ENCODE measurements at places on chromosomes 16 and 17.

DNA sequence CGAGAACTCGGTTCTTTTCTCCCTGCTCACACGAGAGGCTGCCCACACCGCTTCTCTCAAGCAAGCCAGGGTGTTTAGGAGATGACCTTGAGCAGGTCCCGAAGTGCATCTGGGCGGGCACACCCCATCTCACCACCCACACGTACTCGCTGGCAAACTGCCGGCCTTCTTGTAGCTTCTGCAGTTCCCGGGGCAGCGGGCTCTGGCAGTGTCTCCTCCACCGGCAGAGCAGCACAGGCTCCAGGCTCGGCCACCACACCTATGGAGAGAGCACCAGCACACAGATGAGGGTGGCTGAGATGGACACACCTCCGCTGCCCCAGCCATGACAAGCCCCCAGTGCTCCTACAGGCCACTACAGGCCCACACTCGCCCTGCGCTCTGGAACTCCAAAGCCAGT is 23.5 kb downstream of the ZNF276 start:
- no peak for DNase-seq
- no peaks in the 10 kb centered on the region for H3K4me1 ChIP-seq
- no peak overlapping the region for H3K27ac ChIP-seq
- no peaks in the 10 kb centered on the region for H3K27me3 ChIP-seq
- H3K4me3 ChIP-seq, result no peak overlapping the region

DNA sequence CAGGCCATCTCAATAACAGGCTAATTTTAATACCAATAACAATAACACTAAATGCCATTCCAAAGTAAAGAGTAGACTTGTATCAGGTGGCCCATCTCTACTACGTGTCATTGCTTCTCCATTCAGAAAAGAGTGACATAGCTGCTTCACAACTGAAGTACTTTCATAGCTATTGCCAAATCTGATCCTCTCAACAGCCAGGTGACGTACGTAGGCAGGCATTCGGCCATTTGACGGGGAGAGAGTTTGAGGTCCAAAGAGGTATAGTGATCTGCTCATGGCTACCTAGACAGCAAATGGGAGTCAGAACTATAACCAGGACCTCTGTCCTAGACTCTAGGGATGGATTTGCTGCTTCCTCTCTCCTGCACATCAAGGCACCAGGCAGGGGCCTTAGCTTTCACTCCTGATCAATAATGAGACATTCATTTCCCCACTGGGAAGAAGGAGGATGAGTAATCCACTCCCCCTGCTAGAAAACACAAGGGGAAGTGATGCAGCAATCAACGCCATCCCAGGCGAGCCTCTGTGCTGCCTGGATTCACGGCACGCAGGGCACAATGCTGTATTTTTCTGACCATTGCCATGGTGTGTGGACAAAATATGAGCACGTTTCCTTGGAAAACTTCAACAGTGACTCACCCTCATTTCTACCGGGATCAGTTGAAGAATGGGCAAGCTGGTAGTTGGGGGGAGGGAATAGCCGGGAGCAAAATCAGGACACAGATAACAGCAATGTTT is 80.9 kb downstream of the SPACA3 start:
- no peaks in the 10 kb centered on the region for H3K4me1 ChIP-seq
- no peaks in the 10 kb centered on the region for H3K36me3 ChIP-seq
- no peak for DNase-seq
- H3K27me3 ChIP-seq, result no peaks in the 10 kb centered on the region
- H3K27ac ChIP-seq, result no peak overlapping the region
- no peak overlapping the region for H3K4me3 ChIP-seq

- DNase-seq, result no peak
- H3K4me1 ChIP-seq, result peaks cover 12% of the 10 kb centered on the region
- H3K27ac ChIP-seq, result no peak overlapping the region
- no peak overlapping the region for H3K4me3 ChIP-seq
- no peaks in the 10 kb centered on the region for H3K27me3 ChIP-seq
Observed at GRCh38 chr16:31452631-31453106, 6.6 kb upstream of the ARMC5 start.

- no peaks in the 10 kb centered on the region for H3K36me3 ChIP-seq
- H3K4me1 ChIP-seq, result peaks cover 6% of the 10 kb centered on the region
- no peak for DNase-seq
- H3K4me3 ChIP-seq, result no peak overlapping the region
- H3K27me3 ChIP-seq, result no peaks in the 10 kb centered on the region
Observed at GRCh38 chr17:43694081-43694870, 32.6 kb upstream of the MEOX1 start.

- H3K4me3 ChIP-seq, result no peak overlapping the region
- no peak for DNase-seq
- peaks cover 11% of the 10 kb centered on the region for H3K27me3 ChIP-seq
- H3K27ac ChIP-seq, result no peak overlapping the region
- H3K4me1 ChIP-seq, result no peaks in the 10 kb centered on the region
- H3K36me3 ChIP-seq, result no peaks in the 10 kb centered on the region
Observed at GRCh38 chr17:46794318-46794717, 24.2 kb downstream of the WNT3 start.

DNA sequence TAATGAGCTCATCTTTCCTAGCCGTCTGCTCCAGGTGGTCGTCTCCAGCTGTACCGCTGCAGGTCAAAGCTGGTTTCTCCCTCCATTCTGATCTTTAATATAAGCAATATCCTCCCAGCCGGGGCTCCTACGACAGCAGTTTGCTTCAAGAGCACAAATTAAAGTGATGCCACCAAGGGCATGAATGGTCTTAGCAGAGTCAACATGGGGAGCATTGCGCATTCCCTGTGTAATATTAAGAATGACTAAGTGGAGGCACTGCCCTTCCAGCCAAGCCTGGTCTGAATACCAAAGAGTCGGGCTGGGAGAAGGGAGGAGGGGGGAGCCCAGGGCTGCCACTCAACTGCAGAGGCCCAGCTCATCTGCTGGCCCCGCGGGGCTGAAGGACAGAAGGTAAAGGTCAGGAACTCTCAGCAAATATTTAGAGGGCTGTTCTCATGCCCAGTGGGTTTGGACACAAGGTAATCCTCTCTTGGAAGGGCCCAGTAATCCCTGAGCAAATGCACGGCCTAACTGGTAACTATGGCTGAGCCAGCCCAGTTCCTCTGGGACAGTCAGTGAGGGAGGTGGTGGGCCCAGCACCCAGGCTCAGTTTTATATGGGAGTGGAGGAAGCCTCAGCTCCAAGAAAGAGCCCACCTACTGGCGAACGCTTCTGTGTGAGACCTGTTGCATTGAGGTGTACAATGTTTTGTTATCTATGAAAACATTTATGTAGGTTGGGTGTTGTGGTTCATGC is 121.2 kb downstream of the IRX3 start:
- no peaks in the 10 kb centered on the region for H3K27me3 ChIP-seq
- DNase-seq, result no peak
- no peak overlapping the region for H3K4me3 ChIP-seq
- no peak overlapping the region for H3K27ac ChIP-seq
- H3K4me1 ChIP-seq, result no peaks in the 10 kb centered on the region

DNA sequence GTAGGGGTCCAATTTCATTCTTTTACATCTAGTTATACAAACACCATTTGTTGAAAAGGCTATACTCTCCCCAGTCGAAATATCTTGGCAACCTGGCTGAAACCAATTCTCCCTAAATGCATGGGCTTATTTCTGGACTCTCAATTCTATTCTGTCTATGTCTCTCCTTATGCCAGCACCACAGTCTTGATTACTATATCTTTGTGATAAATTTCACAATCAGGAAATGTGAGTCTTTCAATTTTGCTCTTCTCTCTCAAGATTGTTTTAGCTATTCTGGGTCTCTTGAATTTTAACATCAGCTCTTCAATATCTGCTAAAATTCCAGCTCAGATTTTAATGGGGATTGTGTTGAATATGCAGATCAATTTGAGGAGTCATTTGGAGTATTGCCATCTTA is 5.9 kb upstream of the TRIM25 start:
- no peak for DNase-seq
- H3K4me1 ChIP-seq, result peaks cover 4% of the 10 kb centered on the region
- H3K27me3 ChIP-seq, result peaks cover 6% of the 10 kb centered on the region
- H3K36me3 ChIP-seq, result no peaks in the 10 kb centered on the region

- no peaks in the 10 kb centered on the region for H3K4me1 ChIP-seq
- H3K4me3 ChIP-seq, result no peak overlapping the region
- DNase-seq, result no peak
- H3K36me3 ChIP-seq, result no peaks in the 10 kb centered on the region
- no peak overlapping the region for H3K27ac ChIP-seq
Observed at GRCh38 chr16:30623536-30624283, 13.5 kb upstream of the ZNF689 start.

GRCh38 chr17:19671433-19671832 is 22.9 kb downstream of the ALDH3A2 start:
- no peaks in the 10 kb centered on the region for H3K27me3 ChIP-seq
- no peaks in the 10 kb centered on the region for H3K4me1 ChIP-seq
- H3K4me3 ChIP-seq, result no peak overlapping the region
- H3K36me3 ChIP-seq, result no peaks in the 10 kb centered on the region
- no peak overlapping the region for H3K27ac ChIP-seq
